ENCODE measurements at places on chromosomes 3 and 15.

DNA sequence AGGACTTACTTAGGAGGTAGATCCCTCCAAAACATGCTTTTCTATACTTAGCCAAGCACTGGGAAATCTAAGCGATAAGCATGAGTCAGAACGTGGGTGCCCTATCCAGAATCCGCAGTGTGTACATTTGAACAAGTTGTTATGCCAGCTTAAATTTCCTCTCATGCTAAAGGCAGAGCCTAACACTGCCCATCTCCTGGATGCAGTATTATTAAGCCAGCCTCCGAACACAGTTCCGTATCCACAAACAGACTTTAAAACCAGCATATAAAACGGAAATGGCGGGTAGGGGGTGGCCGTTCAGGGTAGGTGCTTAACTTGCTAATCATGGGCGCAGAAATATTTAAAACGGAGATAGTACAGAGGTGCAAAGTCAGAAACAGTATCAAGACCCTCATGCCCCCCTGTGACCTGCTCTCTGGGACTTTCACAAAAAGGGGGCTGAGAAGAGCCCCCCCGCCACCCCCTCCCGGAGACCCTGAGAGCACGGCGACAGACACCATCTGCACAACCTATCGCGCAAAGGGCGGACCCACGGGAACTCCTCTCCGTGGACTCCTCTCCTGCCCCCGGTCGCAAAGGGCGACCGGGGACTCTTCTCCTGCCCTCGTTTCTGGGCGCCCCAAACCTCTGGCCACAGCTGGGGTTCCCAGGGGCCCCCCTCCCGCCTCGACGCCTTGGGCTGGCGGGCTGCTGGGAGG is 889 bp upstream of the LRRIQ4 start:
- peak; percentile 66 for DNase-seq

- no peak for DNase-seq
Observed at GRCh38 chr15:68782589-68783161, 38.0 kb downstream of the ANP32A start.

DNA sequence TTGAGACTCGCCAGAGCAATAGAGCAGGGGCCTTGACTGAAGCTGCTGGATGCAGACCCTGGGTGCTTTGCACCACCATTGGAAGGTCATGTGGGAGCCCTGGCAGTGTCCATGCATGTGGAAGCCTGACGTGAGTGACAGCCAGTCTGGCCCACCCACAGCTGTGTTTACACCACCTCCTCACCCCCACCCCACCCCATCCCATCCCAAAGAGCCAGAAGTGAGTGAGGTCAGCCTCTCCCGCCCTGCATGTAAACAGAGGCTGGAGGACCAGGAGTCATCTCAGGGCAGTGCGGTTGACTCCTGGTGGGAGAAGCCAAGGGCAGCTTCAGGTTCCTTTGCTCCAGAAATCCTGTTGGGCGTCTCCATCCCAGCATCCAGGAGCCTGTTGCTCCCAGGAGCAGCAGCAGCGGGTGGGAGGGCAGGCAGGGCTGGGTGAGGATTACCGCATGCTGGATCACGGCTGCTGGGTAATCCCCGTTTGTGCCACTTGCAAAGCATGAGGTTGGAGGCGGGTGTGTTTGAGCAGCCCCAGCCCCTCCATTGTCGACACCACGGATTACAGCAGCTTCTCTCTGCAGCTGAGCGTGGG is 44.6 kb downstream of the CORO2B start:
- DNase-seq = no peak

- DNase-seq = no peak
Observed at GRCh38 chr15:87215100-87215499, 1041.4 kb downstream of the NTRK3 start.

DNA sequence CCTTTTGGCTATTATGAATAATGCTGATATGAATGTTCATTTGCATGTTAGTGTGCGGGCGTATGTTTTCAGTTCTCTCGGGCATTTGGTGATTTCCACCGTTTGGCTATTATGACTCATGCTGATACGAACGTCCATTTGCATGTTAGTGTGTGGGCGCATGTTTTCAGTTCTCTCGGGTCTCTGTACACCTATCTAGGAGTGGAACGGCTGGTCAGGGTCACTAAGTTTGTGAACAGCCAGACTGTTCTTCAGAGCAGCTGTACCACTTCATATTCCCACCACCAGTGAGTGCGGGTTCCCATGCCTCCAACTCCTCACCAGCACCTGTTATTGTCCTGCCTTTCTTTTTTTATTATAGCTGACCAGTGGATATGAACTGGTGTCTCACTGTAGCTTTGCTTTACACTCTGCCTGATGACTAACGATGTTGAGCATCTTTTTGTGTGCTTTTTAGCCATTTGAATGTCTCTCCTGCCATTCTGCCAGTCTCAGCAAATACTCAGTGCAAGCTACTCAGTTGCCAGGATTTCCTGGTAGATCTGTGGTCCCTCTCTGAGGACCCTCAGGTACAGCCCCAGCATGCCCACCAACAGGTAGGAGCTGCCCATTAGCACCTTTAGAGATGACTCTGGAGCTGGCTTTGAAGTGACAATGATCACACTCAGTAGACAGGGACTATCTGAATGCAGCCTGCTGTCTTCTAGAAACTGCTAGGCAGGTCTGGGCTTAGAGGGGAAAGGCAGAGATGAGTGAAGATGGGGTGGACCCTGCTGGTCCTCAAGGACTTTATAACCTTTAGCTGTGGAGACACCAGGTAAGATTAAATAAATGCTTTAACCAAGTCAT is 141.1 kb downstream of the XXYLT1 start:
- DNase-seq = peak; percentile 68

DNA sequence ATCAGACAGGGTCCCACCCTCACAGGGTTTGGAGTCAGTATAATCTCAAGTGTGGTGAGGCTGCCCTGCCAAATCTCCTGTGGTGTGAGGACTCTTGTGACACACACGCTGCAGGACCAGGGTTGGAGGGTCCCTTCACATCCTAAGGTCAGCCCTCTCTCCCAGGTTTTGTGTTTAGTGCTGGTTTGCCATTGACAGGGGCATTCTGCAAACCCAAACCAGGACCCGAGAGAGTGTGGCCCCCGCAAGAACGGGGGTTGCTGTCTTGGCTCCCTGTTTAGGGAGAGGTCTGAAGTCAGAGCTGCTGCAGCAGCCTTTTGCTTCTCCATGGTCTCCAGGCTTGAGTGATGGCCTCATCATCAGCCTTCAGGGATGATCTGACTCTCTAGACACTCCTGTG is 14.7 kb downstream of the FAM107A start:
- DNase-seq = no peak

DNA sequence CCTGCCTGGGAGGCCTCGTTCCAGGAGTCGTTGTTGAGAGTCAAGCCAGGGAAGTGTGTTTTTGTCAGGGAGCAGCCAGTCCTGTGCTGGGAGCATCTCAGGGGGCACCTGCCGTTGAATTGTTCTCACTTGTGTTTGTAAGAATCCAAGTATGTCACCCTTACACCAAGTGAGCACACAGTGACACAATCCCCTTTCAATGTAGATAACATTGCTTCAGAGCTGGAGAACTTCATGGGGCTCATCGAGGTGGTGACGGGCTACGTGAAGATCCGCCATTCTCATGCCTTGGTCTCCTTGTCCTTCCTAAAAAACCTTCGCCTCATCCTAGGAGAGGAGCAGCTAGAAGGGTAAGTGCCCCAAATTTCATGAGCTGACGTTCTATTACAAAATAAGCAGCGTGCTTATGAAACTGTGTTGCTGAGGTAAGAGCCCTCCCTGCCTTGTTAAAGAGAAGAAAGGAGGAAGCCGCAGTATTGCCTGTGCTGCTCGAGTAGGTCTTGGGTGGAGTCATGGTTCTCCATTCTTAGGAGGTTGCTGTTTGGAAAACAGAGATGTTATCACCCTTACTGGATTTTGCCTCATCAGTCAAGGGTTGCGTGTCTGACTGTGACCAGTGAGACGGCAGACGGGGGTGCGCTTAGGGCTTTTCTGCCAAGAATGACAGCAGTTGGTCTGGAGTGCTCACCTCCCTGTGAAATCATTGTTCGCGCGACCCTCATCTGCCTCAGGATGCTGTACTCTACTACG is 108.1 kb downstream of the PGPEP1L start:
- DNase-seq = no peak

GRCh38 chr3:166582236-166582635 is 745.0 kb upstream of the BCHE start:
- DNase-seq = peak; percentile 4

DNA sequence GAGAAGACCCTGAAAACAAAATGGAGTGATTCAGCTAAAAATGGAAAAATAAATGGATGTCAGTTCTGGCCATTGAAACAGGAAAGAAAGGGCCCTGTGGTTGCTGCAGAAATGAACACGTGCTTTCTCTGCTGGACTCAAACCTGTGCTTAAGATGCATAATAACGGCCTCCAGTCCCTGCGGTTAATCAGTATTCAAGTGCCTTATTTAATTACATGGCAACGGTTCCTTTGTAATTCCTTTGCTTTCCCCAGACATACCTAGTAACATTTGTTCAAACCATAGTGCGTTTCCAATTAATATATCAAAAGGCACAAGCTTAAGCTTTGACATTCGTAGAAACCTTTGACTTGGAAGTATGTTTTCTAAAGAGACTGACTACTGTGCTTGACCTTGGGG is 428.3 kb downstream of the GABRG3 start:
- no peak for DNase-seq

DNA sequence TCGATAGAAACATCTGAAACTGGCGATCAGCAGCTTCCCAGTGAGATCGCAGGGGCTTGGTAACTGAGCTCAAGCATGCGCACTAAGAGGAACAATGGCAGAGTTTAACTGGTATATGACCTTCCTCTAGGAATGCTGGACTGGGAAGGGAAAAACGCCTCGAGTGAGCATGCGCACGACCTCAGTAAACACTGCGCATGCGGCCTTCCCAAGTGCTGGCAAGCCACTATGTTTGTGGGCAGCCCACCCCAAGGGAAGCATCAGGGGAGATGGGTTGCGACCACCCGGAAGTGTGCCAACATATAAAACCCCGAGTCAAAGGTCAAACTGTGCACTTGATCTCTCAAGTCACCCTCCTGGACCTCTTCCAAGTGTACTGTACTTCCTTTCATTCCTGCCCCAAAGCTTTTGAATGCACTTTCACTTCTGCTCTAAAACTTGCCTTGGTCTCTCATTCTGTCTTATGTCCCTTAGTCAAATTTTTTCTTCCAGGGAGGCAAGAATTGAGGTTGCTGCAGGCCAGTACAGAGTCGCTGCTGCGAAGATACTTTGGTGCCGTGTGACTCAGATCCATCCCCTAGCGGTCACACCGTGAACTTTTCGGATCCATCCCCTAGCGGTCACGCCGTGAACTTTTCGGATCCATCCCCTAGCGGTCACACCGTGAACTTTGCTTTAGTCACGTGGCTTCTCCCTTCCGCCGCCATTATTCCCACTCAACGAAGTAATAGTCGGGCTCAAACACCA is 243.3 kb downstream of the FAM43A start:
- DNase-seq = no peak
